ENCODE measurements at places on chromosomes 1 and 21.

DNA sequence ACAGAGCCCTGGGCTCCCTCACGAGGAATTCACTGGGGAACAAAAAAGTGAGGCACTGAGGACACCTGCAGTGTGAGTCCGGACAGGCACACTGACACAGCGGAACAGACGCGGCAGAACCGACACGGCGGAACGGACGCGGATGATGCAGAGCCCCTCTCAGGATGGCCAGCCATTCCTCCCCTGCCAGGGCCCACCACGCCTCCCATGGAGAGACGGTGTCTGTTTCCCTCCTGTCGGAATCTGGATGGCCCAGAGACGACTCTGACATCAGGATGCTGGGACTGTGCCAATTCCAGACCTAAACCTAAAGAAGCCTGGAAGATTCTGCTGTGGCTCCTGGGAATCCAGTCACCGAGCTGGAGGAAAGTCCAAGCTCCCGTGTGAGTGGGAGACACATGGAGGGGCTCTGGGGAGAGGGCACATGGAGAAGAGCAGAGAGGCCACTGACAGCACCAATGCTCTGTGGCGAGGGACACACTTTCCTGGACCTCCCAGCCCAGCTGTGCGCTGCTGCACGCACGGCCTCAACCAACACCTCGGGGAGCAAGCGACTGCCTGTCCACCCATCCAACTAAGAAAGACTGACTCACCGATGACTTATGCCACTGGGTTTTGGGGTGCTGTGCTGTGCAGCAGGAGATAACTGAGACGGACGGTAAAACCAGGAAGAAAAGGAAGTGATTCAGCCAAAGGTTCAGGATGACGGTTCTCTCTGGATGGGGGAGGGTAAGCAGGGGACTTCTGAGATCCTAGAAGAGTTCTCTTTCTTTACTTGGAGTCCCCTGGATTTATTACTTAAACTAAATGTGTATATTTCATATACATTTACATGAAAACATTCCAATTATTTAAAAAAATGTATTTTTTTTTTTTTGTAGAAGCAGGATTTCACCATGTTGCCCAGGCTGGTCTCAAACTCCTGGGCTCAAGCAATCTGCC, 23.3 kb downstream of the ZBTB17 start:
- peak; percentile 99 for DNase-seq

- peak; percentile 34 for DNase-seq
These were observed 172.8 kb downstream of the CLEC20A start for GRCh38 chr1:178324003-178324402.

DNA sequence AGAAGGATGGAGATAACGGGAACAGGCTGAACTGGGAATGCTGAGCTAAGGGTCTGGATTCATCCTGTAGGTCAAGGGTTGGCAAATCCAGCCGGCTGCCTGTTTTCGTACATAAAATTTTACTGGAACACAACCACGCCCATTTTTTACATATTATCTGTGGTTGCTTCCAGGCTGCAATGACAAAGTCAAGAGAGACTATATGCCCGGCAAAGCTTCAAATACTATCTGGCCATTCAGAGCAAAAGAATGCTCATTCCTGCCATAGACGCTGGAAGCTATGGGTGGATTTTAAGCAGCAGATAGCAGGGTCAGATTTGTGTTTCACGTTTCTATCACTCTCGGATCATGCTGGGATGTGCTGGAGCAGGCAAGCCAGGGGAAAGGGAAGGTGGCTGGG, 137.9 kb upstream of the EDN2 start:
- no peak for DNase-seq

GRCh38 chr1:200380589-200381021, 29.2 kb downstream of the ZNF281 start:
- DNase-seq, result no peak

DNA sequence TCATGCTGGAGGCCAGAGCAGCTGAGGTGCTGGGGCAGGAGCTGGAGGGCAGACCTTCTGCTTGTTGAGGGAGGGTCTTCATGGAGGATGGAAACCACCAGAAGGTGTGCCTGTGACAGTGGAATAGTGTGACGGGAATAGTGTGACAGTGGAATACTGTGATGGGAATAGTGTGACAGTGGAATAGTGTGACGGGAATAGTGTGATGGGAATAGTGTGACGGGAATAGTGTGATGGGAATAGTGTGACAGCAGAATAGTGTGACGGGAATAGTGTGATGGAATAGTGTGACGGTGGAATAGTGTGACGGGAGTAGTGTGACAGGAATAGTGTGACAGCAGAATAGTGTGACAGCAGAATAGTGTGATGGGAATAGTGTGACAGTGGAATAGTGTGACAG, 325.1 kb downstream of the HHAT start:
- DNase-seq, result no peak

- DNase-seq, result no peak
These were observed 9.3 kb downstream of the CBR1 start for GRCh38 chr21:36079010-36079649.
